ENCODE measurements at places on chromosomes 2 and 18.

DNA sequence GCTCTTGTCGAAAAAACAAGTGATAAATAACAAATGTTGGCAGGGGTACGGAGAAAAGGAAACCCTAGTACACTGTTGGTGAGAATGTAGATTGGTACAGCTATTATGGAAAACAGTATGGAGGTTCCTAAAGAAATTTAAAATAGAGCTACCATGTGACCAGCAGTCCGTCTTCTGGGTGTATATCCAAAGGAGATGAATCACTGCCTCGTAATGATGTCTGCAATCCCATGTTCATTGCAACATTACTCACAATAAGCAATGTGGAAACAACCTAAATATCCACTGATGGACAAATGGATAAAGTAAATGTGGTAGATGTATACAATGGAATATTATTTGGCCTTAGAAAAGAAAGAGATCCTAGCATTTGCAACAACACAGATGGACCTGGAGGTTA, 50.6 kb downstream of the SLC16A14 start:
- DNase-seq, result no peak

GRCh38 chr2:101843048-101843447, 145.5 kb downstream of the MAP4K4 start:
- no peak for DNase-seq

- no peak for DNase-seq
These were observed 5.8 kb upstream of the DUSP2 start for GRCh38 chr2:96150791-96151594.

GRCh38 chr2:123532994-123533393, 492.1 kb upstream of the CNTNAP5 start:
- DNase-seq, result no peak

DNA sequence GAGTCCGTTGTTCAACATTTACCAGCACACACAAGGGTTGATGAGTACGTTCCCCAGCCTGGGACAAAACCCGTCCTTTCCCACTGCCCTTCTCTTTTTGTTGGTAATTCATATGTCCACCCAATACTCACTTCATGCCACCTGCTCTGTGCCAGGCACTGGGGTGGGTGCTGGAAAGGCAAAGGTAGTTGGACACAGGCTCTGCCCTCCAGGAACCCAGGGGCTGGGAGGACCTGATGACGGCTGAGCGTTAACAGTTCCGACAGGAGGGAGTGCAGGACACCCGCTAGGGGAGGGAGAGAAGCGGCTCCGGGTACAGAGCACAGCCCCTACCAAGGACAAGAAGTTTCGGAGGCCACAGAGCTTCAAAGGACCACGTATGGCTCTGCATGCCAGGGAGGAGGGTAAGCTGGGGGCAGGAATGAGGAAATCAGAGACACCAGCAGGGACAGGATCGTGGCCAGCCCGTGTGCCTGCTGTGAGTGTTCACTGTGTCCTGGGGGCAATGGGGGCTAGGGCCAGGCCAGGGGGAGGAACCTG, 134.1 kb upstream of the GPC1 start:
- DNase-seq, result no peak

GRCh38 chr2:102154946-102155702, 12.6 kb downstream of the IL1R1 start:
- DNase-seq, result no peak

DNA sequence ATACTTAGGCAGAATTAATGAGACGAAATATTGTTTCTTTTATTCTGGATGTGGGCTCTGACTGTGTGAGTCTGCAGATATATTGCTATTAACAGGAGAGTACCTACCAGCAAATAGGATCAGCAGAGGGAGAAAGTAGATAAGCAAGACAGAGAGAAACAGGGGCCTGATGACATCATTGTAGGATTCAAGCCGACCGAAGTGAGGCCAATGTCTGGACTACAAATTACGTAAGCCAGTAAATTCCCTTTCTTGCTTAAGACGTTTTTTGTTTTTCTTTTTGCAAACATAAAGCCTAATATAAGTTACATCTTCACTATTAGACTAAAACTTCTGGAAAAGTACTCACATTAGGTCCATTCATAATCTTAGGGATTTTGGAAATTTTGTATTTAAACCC, 21.4 kb upstream of the PTPRM start:
- DNase-seq, result peak; percentile 59

GRCh38 chr2:56088411-56088810, 95.4 kb upstream of the CCDC85A start:
- DNase-seq, result no peak

GRCh38 chr18:62280786-62281185, 44.3 kb upstream of the TNFRSF11A start:
- DNase-seq, result no peak

GRCh38 chr2:20649576-20649975, 1.3 kb downstream of the HS1BP3 start:
- DNase-seq, result no peak

GRCh38 chr18:21361307-21361880, 119.4 kb downstream of the GREB1L start:
- no peak for DNase-seq

- DNase-seq, result no peak
These were observed 20.0 kb downstream of the PHLPP1 start for GRCh38 chr18:62735387-62735786.

- no peak for DNase-seq
These were observed 66.5 kb downstream of the EVA1A start for GRCh38 chr2:75494137-75494769.

GRCh38 chr2:235264512-235264911, 229.3 kb upstream of the AGAP1 start:
- DNase-seq, result no peak

GRCh38 chr2:213317929-213318328, 33.7 kb downstream of the SPAG16 start:
- DNase-seq, result no peak

DNA sequence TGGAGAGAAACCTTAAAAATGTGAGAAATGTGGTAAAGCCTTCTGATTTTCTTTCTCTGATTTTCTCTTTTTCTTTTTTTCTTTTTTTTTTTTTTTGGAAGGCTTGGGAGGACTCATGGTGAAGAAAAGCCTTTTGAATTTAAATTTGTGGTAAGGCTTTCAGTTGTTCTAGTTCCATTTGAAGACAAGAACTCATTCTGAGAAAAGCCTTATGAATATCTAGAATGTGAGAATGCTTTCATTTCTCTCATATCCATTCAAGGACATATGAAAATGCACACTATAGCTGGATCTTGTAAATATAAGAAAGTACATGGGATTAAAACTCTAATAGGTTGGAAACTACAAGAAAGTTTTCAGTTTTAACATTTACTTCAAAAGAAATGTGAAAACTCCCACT, 1045.2 kb upstream of the NRXN1 start:
- no peak for DNase-seq

- no peak for DNase-seq
These were observed 62.0 kb downstream of the ANKRD44 start for GRCh38 chr2:197248623-197249022.

GRCh38 chr2:135826544-135826943, 10.4 kb downstream of the LCT start:
- DNase-seq, result no peak

DNA sequence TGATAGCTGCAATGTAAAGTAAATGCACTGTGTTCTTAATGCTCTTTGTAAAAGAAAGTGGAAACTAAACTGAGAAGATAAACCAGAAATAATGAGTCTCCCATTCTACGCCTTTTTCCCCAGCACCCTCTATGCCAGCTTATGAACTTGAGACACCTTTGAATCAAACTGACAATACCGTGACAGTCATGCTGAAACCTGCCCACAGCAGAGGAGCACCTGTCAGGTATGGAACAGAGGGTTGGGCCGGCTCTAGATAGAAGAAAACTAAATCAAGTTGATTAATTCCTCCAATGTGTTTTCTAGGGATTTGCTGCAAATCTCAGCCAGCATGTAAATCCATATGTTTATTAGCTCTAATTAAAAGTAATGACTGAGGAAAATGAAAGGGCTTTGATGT, 520.6 kb upstream of the RAB12 start:
- no peak for DNase-seq

- DNase-seq, result no peak
These were observed 104.8 kb downstream of the NBAS start for GRCh38 chr2:15456352-15456751.

- DNase-seq, result peak; percentile 86
These were observed 455 bp upstream of the DLX1 start for GRCh38 chr2:172084645-172085459.

- DNase-seq, result no peak
These were observed 62.2 kb upstream of the STPG4 start for GRCh38 chr2:47217277-47217676.

DNA sequence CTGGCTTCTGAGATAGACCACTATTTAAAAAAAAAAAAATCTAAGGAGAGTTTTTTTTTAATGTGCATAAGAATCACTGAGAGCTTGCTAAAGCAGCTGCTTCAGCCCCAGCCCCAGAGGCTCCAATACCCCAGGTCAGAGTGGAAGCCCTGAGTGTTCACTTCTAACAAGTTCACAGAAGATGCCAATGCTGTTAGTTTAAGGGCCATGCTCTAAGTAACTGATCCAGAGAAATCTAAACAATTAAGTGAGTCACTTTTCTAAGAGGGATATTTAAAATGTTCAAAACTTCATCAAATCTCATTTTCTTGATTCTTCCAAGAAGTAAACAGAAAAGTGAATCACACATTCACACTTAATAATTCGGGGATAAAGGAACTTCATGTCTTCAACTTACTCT, 126.4 kb upstream of the CD226 start:
- no peak for DNase-seq

DNA sequence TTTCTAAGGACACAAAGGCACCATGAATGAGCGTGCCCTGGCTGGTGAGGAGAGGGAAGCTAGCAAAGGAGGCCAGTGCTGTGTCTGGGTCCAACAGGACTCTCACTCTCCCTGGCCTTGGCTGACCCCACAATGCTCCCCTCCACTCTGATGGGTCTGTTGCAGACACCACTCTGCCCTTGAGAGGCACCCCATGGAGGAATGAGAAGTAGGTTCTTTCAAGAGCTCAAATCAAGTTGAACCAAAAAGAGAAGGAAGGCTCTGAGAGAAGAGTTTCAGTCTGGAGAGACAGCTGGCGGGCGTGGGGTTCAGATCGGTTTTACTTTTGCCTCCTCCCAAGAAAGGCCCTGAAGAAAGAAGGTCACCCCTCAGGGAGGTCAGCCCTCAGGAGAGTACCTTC, 18.4 kb downstream of the TMEM247 start:
- no peak for DNase-seq

GRCh38 chr2:38535744-38536506, 66.8 kb downstream of the HNRNPLL start:
- DNase-seq, result peak; percentile 93

- no peak for DNase-seq
These were observed 52.5 kb upstream of the SALL3 start for GRCh38 chr18:78927156-78927555.

DNA sequence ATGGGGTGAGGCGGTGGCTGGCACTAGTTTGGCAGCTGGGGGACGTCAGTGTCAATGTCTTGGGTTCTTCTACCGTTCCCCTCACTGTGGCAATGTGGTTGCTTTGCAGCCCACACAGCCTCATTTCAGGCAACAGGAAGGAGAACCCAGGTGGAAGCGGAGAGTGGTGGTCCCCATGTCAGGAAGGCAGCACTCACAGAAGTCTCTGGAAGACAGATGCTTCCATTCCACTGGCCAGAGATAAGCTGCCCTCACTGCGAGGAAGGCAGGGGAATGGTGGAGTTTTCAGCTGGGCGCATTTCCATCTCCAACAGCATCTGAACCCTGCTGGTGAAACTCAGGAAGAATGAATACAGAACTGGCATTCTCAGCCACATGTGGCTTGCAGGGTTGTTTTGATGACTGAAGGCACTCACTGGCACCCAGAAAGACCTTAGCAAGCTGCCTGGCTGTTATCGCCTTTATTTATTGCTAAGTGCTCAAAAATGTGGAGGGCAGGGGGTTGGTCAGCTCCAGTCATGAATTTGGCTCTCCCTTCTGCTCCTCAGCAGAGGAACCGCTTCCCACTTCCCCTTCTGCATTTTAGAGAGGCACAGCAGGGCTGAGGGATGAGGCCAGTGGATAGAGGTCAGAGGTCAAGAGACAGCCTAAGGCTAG, 19.4 kb downstream of the KCNIP3 start:
- DNase-seq, result no peak

DNA sequence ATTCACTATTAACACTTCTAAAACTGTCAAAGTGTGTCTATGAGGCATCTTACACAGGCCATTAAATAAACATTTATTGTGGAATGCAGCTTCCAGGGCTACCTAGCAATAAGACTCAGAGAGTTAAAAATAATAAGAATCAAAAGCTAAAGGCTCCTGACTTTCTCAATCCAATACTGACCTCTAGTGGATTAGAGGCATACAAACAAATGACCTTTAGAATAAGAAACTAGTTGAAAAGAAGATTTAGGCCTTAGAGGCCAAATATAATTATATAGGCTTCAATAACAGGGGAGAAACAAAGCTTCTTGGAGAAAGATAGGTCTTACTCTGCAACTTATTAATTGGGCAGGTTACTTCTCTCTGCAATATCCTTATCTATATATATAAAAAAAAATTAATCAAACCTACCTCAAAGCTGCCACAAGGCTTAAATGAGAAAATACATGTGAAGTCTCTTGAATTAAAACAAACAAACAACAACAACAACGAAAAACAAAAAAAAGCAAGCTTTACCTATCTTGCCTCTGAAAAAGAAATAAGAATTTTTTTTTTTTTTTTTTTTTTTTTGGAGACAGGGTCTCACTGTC, 246.1 kb downstream of the EXOC6B start:
- DNase-seq, result no peak

DNA sequence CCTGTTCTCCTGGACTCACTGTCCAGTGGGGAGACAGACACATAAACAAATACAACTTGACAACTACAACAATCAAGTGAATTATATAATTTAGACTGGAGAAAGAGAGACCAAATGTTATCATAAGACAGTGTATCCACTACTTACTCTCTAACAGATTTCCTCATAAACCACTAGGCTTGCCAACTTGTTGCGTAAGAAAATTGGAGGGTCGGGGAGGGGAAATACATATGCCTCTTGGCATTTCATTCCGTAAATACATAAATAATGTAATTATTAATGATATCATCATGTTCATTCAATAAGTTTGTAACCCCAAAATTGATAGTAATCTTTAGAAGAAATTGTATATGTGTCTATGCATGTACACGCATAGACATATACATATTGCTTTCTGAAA, 14.9 kb downstream of the RAB6D start:
- no peak for DNase-seq

- DNase-seq, result peak; percentile 75
These were observed 423 bp upstream of the TTC27 start for GRCh38 chr2:32627441-32627813.

DNA sequence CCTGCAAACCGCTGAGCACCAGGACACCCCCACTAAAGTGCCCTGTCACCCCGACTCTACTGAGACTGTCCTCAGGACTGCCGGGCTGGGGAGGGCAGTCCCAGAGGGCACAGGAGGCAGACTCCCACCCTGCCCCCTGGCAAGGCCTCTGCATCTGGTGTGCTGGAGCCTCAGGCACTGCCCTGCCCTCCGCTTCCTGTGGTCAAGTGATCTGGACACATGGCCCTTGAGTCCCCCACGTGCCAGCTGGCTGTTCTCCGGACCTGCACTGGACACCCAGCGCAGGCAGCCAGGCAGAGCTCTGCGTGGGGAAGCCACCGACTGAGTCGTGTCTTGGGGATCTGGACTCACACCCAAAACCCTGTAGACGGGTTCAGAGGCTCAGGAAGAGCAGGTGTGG, 217.7 kb downstream of the TWIST2 start:
- DNase-seq, result no peak

GRCh38 chr2:98704499-98705332, 26.2 kb downstream of the MGAT4A start:
- no peak for DNase-seq

- no peak for DNase-seq
These were observed 7.4 kb upstream of the SFTPB start for GRCh38 chr2:85675427-85675826.

- DNase-seq, result peak; percentile 50
These were observed 1.2 kb upstream of the BCL11A start for GRCh38 chr2:60554646-60555065.

Data from right cardiac atrium (tissue), 5 donors.